ENCODE measurements at places on chromosomes 6 and 20.

GRCh38 chr20:46720776-46721425, 11.5 kb downstream of the SLC2A10 start:
- DNase-seq, result no peak

GRCh38 chr20:44180814-44181213, 6.2 kb downstream of the JPH2 start:
- no peak for DNase-seq

GRCh38 chr6:51892750-51893149, 194.7 kb downstream of the PKHD1 start:
- no peak for DNase-seq

GRCh38 chr6:106792536-106793236, 163.3 kb downstream of the QRSL1 start:
- no peak for DNase-seq
